ENCODE measurements at places on chromosomes 2 and 18.

GRCh38 chr2:128746356-128746755, 427.7 kb upstream of the HS6ST1 start:
- DNase-seq, result no peak

- DNase-seq, result no peak
Observed at GRCh38 chr2:82730811-82731210, 1728.3 kb downstream of the SUCLG1 start.

DNA sequence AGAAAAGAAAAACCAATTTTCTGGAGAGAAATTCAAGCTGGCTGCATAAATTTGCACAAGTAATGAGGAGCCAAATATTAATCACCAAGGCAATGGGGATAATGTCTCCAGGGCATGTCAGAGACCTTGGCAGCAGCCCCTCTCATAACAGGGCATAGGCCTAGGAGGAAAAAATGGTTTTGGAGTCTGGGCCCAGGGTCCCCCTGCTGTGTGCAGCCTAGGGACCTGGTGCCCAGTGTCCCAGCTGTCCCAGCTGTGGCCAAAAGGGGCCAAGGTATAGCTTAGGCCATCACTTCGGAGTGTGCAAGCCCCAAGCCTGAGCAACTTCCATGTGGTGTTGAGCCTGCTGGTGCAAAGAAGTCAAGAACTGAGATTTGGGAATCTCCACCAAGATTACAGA, 57.1 kb downstream of the SCN7A start:
- DNase-seq, result no peak

DNA sequence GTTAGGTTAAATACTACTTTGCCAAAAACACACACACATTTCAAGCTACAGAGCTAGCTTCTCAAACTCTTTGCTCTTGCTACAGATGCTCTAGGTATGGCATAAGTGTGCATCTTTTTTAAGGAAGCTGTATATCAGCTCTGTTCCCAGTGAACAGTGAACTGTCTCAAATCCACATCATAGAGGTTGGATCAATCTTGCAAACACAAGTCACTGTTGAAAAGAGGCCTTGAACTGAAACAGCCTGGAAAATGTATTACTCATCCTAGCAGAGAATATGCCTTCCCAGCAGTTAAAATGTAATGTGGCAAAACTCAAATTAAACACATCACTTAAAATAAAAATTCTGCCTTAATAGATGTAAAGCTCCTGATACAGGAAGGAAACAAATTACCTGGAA, 151.8 kb downstream of the WDPCP start:
- no peak for DNase-seq

DNA sequence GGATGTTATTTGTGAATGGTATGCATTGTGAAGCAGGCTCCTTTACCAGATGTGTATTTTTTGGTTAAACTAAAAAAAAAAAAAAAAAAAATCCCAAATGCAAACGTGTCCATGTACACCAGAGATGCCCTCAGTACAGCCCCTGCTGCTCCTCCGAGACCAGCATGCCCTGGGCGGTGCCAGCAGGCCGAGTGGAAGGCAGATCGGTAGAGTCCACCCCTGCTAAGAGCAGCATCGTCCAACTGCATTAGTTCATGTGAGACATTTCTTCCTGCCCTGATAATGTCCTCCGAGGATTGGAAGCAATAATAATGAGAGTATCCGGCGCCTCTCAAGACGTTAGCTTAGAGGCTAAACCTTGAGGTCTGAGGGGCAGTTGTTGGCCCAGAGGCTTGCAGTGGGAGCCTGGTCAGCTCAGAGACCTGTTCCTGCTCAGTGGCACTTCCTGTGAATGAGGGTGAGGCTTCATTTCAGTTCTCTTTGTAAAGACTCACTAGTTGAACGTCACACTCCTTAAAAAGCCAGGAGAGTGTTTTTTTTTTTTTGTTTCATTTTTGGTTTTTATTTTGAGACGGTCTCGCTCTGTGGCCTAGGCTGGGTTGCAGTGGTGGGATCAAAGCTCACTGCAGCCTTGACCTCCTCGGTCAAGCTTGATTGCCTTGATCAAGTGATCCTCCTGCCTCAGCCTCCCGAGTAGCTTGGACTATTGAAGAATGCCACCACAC, 5.6 kb downstream of the SLC66A3 start:
- no peak for DNase-seq

DNA sequence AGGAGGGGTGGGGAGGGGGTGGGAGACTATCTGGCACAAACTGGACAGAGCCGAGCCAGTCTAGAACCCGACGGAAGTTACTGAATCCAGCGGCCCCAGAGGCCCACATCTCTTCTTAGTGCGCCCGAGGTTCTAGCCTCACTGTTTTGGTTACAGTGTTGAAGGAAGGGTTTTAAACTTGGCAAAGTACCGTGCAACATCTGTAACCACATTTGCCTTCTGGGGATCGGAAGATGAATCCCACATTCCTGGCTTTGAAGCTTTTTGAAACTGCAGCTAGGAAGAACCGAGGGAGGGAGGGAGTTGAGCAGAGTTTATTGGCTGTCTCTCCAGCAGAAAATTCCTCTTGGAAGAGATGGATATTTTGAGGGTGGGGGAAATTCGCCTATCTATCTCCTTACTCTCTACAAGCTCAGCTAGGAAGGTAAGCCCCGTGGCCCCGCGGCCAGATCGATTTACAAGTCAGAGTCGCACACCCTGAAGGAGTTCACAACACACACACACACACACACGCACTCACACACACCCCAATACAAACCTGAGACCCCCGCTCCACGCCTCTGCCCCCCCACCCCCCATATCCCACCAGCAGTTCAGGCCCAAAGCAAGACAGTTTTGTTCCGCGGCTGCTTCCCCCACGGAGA, 1.0 kb downstream of the ACVR1 start:
- DNase-seq, result peak; percentile 81

GRCh38 chr2:180184506-180184905, 177.4 kb upstream of the CWC22 start:
- DNase-seq, result no peak

- DNase-seq, result no peak
Observed at GRCh38 chr18:67875944-67876343, 359.4 kb upstream of the DSEL start.

DNA sequence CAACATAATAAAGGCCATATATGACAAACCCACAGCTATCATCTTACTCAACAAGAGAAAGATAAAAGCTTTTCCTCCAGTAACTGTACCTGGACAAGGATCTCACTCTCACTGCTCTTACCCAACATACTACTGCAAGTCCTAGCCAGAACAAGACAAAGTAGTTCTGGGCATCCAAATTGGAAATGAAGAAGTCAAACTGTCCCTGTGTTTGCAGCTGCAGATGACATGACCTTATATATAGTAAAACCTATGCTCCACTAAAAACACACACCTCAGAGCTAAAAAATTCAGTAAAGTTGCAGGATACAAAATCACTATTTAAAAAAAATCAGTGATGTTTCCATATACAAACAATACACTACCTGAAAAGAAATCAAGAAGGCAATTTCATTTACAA, 32.2 kb downstream of the USP34 start:
- DNase-seq, result no peak

DNA sequence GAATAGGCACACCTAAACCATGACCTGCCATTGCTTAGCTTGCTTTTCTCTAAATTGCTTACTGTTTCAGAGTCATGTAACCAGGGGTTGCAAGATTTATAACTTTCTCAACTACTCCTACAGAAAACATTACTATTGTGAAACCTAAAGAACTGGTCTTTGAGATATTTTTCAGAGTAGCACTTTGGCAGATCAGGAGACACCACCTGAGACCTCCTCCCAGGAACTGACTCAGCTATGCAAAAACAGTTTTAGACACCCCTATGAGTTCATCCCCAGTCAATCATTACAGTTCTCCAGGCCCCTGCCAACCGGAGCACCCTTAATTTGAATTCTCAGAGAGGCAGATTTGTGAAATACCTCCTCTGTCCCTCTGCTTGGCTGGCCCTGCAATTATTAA, 80.3 kb downstream of the MBOAT2 start:
- DNase-seq, result no peak
